ENCODE measurements at places on chromosomes 13 and 19. TPM values are rescaled to one million over a fixed set of nuclear protein-coding genes. Genes with fewer than 3 reads are reported as not detected.

Gene LRRC25
- 0.14 TPM for total RNA-seq

Gene TNFRSF19
- 5.7 TPM for total RNA-seq

Gene RFPL4A
- not detected for total RNA-seq

Gene PLIN4
- 0.14 TPM for total RNA-seq

Gene ANKRD27
- 33.7 TPM for total RNA-seq

Gene MBD3L2
- total RNA-seq: not detected

Gene ARHGEF18
- 28.7 TPM for total RNA-seq

Gene NUDT15
- 14.1 TPM for total RNA-seq

Gene COL4A2
- 194 TPM for total RNA-seq

Gene ZNF234
- 9.0 TPM for total RNA-seq

Gene LGALS13
- not detected for total RNA-seq

Gene ZNF561
- total RNA-seq: 33.3 TPM

Gene CEACAM20
- not detected for total RNA-seq

Gene NTF4
- not detected for total RNA-seq

Gene ALOX5AP
- 0.74 TPM for total RNA-seq

Gene CD209
- total RNA-seq: not detected

Gene CYP4F3
- not detected for total RNA-seq

Gene POU2F2
- total RNA-seq: under 0.01 TPM

Gene WDR87
- not detected for total RNA-seq

Gene RXFP2
- not detected for total RNA-seq

Gene LYPD5
- 0.14 TPM for total RNA-seq

Gene SBSN
- total RNA-seq: 2.1 TPM

Gene FXYD1
- total RNA-seq: 2.4 TPM

All from smooth muscle cell of bladder (primary cell).